ENCODE measurements at places on chromosomes 7 and 10.

DNA sequence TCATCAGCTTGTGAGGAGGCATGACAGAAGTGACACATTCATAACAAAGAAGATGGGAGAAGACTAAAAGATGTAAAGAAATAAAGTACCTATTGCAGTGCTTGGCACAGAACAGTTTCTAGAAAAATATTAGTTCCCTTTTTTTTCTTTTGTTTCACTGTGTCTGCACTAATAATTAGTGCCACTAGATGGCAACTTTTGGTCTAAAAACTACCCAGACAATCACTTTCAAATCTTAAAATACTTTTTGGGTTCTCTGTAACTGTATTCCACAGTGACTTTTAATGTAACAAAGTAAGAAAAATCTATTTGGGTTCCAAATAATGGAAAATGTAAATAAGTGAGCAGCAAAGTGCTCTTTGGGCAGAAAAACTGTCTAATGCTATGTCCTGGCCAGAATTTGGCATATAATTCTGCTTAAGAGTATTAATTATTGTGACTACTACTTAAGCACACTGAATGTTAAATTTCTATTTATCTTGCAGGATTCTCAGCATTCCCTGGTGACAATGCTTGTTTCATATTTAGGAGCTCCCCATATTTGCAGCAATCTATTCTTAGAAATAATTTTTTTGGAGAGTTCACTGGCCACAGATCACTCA is 134.8 kb upstream of the KIF5B start:
- DNase-seq = peak; percentile 79

DNA sequence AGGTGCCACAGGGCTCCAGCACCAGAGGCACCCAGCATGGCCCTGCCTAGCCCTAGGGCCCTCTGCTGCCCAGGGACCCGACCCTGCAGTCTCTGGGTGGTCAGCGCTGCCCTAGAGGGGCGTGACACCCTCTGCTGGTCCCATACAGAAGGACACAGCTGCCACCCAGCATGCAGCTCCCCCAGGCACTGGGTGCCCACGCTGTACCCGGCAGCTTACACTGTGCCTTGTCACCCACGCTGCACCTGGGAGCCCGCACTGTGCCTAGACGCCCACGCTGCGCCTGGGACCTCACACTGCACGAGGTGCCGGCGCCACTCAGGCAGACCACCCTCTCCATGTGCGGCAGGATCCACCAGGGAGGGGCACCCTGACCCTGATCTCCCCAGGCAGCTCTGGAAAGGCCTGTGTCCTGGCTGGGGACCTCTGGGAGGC is 55.2 kb downstream of the PWWP2B start:
- DNase-seq = no peak

- DNase-seq = no peak
These were observed 50.9 kb downstream of the SGCE start for GRCh38 chr7:94605031-94605430.

- no peak for DNase-seq
These were observed 97.9 kb upstream of the PTN start for GRCh38 chr7:137441451-137441850.

DNA sequence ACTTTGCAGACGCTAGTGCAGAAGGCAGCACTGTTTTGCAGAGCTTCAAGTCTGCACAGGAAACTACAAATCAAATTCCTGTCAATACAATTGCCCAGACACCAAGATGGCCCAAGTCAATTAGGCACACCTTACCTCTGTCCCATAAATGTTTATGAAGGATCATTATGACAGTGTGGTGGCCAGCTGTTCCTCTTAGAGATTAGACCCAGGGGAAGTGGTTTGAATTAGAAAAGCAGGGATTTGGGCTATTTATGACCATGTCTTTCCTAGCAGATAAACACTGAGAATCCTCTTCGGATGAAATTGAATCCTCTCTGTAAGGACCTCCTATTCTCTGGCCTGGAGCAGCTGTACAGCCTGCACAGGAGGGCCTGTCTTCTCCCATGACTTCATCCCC is 9.9 kb upstream of the NEUROG3 start:
- no peak for DNase-seq

- no peak for DNase-seq
These were observed 412.5 kb upstream of the SEMA3C start for GRCh38 chr7:81331061-81332018.

DNA sequence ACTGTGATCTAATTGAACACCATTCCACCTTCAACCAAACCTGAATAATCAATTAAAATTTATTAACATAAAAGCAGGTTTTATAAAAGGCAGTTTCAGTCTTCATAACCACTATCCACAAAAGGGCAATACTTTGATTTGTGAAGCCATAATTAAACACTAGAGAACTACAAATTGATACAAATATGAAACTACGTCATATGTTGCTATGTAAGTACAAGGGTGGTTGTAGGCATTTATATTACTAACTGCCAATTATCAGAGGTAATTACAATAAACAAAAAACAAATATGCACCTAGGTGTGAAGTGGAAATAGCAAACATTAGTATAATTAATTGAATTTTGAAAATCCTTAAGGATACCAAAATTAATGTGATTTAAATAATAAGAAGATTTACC is 368.5 kb upstream of the PCDH15 start:
- no peak for DNase-seq

DNA sequence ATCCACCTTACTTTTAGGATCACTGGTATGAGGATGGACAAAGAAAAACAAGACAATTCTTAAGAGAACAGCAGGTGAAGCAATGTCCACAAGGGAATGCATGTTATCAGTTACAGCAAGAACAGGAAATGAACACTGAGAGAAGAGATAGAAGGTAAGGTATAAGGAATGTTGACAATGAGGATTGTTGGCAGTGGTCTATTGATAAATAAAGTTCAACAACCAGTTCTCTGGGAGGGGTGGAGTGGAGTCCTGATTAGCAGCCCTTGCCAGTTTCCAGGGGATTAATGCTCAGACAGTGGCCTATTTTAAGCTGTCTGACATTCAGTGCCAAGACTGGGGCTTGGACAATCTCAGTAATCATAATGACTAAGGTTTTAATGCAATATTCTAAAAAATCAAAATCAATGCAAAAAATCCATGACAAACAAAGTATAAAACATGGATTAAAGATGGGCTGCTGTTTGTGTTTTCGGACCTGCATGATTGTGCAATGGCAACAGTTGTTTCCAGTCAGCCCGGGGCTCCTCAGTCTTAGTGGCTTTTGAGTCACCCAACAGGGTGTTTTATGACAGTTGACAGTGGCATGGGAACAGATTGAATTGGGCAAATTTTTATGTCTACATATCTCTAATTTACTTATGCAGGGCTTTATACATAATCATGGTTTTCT is 13.8 kb upstream of the AKR1B1 start:
- no peak for DNase-seq

DNA sequence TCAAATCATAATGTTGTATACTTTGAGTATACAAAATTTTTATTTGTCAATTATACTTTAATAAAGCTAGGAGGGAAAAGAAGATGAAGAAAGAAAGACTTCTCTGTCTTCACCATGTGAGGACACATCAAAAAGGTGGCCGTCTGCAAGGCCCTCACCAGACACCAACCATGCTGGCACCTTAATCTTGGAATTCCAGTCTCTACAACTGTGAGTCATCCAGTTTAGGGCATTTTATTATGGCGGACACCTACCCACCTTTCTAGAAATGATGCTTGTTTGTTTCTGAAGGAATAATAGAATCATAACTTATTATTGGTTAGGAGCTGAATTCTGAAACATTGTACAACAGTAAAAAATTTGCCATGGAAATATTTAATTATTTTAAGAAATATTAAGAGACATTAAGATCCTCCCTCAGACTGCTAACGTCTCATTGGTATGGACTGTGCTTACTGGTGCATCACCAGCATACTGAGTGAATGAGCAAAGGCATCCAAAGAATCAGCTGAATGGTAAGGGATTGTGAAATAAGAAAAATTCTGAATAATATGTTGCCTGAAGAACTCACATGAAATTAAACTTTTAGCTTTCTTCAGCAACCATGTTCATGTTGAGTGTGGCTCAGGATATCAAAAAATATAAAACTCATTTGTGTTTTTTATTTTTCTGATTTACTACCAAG is 536.6 kb downstream of the HTR7 start:
- DNase-seq = no peak

- no peak for DNase-seq
These were observed 76.4 kb downstream of the MAP3K8 start for GRCh38 chr10:30510184-30510931.

DNA sequence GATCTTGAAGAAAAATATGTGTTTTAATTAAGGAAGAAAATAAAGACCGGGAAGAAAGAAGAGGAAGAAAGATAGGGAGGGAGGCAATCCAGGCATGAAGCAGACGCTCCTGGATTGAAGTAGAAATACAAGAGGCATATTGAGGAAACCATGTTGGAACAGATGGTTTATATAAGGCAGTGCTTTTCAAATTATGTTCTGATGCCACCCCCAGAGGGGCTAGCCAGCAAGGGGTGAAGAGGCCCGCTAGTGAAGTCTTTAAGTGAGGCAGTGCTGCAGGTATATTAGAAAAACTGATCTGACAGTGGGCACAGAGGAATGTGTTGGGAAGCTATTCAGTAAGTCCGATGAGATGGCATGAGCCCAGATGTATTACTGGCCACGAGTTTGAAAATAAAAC is 40.1 kb downstream of the REEP3 start:
- DNase-seq = no peak

GRCh38 chr7:45080958-45081669 is 7.7 kb downstream of the NACAD start:
- DNase-seq = no peak

- DNase-seq = no peak
These were observed 6.2 kb downstream of the BUB3 start for GRCh38 chr10:123160311-123160980.

DNA sequence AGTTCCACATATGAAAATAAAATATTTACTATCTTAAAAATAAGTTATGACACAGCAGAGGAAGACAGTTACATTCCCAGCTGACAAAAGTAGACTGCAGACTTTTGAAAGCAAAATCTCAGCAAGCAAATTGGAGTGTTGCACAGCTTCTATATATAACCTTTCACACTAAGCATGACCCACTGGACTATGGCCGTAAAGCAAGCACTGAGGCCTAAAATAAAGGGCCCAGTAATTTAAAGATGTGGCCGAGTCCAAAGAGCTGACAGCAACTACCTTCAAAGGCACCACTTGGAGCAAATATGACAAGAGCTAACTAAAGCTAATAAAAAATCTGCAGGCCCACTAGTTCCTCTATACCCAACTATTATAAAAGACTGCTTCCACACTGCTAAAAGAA is 6.5 kb downstream of the GDI2 start:
- DNase-seq = no peak

DNA sequence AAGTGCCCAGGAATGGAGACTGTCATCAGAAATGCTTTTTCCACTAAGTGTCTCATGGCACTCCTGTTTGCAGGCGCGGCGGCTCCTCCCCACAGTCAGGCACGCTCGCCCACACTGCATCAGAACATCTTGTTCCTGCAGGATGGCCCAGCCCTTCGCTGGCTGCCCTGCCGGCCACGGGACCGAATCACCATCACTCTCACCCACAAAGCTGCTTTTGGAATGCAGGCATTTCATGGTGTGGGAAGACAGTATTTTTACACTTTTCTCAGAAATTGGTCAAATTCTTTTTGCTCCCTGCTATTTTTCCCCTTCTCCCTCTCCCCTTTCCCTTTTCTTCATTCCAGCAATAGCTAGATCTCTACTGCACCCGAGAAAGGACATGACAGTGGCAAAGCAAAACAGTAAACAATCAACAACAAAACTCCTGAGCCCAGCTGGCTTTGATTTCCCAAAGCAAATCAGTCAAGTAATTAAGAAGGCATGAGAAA is 176.1 kb upstream of the TNS3 start:
- peak; percentile 27 for DNase-seq

DNA sequence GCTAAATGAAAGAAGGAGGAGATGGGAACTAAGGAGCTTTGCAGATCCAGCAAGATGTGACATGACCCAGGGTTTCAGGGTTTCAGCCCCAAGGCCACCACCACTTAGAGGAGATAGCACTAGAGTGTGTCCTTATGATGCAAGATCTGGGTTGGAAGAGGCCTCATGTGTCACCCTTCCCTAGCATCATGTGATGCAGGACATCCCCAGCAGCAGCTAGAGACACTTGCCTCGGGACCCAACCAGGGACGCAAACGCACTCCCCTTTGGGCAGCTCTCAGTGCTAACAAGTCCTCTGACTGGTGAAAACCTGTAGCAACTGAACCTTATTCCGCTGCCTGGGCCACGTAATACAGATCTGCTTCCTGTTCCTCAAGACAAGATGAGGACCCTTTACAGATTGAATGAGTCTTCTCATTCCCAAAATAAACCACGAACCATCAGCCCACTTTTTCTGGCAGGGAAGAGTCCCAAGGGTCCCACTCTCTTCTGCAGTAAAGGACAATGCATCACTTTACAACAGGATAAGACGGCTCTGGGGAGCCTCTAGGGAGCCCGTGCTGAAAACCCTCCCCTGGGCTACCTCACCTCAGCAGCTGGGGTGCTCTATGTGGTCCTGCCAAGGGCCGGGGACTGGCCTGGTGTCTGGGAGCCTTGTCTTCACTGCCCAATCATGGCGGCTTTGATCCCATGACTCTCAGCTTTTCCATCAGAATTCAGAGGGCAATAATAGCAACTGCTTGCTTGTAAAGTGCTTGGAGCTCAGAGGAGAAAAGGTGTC is 44.8 kb upstream of the GDF10 start:
- DNase-seq = no peak

DNA sequence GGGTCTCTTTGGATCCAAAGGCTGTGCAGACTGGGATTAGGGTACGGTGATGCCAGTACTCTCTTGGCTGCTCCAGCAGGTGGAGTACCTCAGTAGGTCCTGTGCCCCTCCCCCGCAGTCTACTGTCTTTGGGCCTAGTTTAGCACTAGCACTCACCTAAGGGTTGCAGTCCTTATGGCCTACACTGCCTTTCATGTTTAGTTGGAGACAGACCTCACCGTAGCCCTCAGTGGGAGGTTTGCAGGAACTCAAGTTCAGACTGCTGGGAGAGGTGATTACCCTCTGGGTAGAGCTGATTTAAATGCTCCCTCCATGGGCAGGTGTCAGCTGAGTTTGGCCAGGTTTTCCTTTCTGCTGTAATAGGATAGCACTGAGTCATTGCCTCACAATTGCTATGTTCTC is 210.8 kb upstream of the TMEM196 start:
- DNase-seq = no peak

DNA sequence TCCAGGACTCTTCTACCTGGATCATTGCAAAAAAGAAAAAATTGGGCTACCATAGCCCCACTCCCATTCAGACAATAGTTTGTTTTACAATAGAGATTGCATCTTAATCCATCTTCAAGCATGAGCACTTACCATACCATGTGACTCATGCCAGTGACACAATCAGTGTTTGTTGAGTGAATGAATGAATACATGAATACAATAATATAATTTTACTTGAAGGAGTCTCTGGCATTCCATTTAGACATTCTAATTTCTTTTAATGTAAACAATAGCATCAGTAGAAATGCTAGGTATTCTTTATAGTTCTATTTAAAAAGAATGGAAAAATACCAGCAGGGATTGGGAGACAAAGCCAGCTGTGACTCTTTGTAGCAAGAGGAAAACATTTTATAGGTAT is 141.6 kb upstream of the AKR1E2 start:
- no peak for DNase-seq

GRCh38 chr10:18229826-18230225 is 89.6 kb downstream of the CACNB2 start:
- no peak for DNase-seq

GRCh38 chr10:129523031-129523722 is 56.1 kb downstream of the MGMT start:
- no peak for DNase-seq
